Stimulated activated CD4-positive, alpha-beta T cell treated with anti-CD3 and anti-CD28 coated beads, Interleukin-4, amount 100 ng/mL, for 1 hour (primary cell): ENCODE measurements at places on chromosomes 12 and 14.

- no peak for DNase-seq
These were observed 149.0 kb upstream of the PRMT8 start for GRCh38 chr12:3342051-3342450.

GRCh38 chr14:22320362-22320750 is 268.7 kb downstream of the DAD1 start:
- no peak for DNase-seq

- no peak for DNase-seq
These were observed 26.8 kb downstream of the PLBD1 start for GRCh38 chr12:14540801-14541462.

DNA sequence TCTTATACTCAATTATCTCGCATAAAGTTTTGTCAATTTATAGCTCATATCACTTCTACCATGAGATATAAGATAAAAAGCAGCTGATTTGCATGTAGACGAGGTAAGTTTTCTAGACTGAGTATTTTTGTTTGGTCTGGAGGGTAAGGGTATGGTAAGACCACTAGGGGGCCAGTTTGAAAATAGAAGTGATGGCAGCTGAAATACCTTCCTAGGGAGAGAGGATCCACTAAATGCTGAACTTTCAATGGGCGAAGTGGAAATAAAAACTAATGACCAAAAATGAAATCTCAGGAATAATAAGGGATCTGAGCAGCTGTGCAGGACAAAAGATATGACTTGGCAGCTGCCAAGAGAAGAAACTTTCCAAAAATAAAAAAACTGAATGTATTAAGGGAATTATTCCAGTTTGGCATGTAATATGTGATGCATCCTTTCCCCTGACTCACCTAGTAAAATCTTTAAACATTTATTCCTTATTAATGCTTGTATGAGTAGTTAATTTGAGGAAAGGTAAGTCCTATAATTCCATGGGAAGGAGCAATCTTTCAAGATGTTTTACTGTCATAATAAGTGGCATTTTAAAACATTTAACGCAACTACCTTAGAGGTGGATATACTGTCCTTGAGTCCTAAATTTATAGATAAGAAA is 754.5 kb downstream of the C12orf50 start:
- no peak for DNase-seq

DNA sequence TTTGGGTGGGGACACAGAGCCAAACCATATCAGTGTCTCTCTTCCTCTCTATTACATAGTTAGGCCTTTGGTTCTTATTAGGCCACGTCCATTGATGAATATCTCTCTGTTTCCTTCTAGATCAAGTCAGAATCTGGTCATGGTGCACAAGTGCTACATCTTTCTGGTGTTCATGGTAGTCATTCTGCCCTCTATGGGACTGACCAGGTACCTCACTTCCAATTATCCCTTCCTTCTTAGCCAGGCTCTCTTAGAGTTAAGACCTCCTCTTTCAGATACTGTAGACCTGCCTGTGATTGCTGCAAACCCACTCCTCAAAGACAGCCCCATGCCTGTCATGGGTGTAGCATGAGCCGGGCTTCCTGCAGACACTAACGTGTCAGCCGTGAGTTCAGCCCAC is 25.2 kb downstream of the NGB start:
- no peak for DNase-seq

GRCh38 chr12:126191031-126191891 is 1126.0 kb downstream of the AACS start:
- DNase-seq, result no peak

DNA sequence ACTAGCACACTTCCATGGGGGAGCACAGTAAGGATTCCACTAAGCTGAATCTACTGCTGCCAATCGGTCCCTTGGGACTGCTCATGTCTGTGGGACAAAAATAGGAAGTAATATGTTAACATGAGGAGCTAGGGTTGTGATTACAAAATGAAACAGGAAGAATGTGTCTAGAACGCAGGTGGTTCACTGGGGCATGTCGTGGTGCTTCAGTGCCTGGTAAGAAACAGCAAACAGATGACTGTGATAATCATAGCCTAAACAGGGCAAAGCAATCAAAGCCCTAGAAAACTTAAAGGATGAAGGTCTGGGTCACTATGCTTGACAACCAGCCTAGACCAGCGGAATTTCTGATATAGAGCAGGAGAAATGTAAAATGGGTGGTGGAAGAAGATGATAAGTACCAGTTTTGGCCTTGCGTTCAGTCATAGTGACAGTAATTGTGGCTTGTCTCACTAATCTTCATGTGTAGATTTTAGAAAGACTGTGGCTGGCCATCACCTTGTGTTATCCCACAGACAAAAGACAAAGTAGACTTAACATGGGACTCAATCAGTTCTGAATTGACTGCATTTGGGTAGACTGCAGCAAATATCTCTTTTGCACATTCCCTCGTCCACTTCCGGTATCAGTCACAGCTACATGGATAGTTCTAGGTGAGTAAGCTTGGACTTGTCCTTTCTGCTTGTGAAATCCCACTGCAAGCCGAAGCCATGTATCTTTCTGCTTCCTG is 51.4 kb downstream of the WASHC3 start:
- DNase-seq, result no peak

DNA sequence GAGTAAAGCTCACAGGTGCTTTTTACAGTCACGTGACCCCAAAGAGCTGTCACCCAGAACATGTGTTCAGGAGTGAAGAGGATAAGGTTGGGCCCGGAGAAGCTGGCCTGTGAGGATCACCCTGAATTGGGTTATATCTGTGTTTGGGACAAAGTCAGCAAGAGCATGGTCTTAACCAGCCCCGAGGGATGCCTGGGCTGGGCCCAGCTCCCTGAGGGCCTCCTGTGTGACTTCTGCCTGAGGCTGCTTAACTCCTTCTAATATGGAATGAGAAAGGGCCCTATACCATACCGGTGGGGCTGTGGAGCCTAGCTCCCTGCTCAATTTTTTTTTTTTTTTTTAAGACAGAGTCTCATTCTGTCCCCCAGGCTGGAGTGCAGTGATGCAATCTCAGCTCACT is 2.5 kb downstream of the CDCA4 start:
- DNase-seq, result no peak

DNA sequence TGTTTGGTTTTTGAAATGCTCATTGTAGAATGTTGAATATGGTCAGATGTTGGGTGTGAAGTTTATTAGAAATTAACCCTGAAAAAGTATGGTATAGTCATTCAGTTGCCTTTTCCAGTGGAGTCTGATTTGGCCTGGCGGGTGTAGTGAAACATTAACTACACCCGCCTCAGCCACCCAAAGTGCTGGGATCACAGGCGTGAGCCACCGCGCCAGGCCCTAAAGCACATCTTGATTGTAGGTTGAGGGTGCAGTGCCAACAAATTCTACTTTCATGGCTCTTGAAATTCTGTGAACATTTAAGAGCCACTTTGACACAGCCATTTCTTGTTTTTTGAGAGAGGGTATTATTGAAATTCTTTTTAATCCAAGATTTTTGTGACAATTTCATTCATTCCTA is 624.9 kb downstream of the DIO2 start:
- DNase-seq, result no peak

- DNase-seq, result no peak
These were observed 28.0 kb upstream of the LRTM2 start for GRCh38 chr12:1792406-1792805.

DNA sequence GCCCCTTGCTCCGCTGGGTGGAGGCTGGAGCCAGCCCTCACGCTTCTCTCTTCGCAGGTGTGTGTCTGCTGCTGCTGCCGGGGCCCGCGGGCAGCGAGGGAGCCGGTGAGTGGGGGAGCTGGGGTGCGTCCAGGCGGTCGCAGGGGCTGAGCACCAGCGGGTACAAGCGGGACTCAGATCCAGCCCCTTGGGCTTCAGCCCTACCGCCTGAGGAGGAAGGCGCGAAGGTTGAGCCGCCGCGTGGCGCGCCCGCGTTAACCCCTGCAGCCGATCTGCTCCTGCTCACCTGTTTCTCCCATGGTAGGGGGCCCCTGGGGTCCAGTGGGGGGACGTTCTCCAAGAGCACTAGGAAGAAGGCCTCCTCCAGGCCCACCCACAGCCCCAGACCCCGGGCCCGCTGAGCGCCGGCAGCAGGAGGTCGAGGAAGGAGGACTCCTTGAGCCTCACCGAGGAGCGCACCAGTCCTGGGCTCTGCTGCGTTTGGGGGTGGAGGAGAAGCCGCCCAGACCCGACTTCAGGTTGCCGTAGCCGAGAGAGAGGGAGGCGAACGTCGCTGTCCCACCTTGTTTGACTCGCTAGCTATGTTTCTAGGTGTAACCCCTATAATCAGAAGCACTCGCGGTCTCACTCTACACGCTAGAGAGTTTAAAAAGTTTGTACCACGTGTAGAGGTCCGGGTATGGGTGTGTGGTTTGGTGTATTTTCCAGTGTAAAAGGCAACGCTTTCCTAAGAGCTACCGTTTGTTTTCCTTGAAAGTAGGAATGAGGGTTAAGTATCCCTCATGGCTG is 834 bp downstream of the COCH start:
- peak; percentile 5 for DNase-seq

- peak; percentile 22 for DNase-seq
These were observed 22.1 kb downstream of the LGMN start for GRCh38 chr14:92726135-92726932.

DNA sequence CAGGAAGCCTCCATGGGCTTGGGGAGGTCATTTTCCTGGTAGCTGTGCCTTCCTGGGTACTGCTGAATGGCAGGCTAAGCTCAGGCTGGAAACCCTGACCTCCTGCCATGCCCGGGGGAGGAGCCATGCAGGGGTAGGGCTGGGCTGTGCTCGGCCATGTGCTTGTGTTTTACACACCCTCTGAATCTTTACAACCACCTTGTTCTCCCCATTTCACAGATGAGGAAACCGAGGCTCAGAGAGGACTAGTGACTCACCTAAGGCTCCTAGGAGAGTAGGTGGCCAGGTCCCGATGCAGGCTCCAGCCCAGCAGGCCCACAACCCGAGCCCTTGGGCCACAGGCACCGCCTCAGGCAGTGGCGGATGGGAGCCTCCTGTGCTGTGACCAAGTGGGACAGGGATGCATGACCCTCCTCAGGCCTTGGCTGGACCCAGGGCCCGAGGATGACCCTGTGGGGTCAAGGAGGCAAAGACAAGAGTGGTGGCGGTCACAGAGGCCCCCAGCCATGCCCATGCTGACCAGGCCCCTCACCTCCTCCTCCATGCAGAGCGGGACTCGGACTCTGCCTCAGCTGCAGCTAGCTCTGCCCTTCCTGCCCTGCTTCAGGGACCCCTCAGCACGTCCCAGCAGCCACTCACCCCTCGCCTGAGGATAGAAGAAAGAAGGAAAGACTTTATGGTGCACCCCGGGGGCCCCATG is 136.1 kb downstream of the CALM1 start:
- DNase-seq, result no peak

DNA sequence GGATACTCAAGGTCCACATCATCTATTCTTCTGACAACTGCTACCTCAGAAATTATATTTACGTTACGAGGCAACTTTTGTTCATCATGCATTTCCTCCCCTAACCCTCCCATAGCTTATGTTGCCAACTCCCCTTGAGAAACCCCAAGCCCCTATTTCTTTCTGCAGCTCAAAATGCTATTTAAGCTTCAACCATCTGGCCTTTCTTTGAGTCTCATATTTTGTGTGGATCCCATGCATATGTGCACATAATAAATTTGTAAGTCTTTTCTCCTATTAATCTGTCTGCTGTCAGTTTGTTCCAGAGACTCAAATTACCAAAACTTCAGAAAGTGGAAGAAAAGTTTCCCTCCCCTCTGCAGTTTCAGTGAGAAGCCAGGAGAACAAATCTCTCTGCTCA is 444.1 kb downstream of the TRHDE start:
- no peak for DNase-seq

- DNase-seq, result no peak
These were observed 149.6 kb upstream of the DYRK2 start for GRCh38 chr12:67498991-67499390.

GRCh38 chr12:131210506-131211339 is 257.0 kb downstream of the ADGRD1 start:
- DNase-seq, result no peak

GRCh38 chr14:105087308-105087962 is 22.2 kb upstream of the GPR132 start:
- DNase-seq, result no peak

DNA sequence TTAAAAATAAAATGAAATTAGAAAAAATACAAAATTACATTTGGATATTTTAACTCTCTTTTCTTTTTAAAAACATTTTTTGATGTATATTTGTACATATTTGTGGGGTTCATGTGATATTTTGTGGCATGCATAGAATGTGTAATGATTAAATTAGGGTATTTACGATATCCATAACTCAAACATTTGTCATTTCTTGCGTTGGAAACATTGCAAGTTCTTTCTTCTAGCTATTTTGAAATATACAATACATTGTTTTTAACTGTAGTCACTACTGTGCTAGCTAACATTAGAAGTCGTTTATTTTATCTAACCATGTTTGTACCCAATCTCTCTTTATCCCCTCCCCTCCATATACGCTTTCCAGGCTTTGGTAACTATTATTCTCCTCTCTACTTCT is 13.9 kb upstream of the EIF2S3B start:
- no peak for DNase-seq

GRCh38 chr12:46373301-46374296 is 1.0 kb upstream of the SLC38A2 start:
- peak; percentile 35 for DNase-seq

DNA sequence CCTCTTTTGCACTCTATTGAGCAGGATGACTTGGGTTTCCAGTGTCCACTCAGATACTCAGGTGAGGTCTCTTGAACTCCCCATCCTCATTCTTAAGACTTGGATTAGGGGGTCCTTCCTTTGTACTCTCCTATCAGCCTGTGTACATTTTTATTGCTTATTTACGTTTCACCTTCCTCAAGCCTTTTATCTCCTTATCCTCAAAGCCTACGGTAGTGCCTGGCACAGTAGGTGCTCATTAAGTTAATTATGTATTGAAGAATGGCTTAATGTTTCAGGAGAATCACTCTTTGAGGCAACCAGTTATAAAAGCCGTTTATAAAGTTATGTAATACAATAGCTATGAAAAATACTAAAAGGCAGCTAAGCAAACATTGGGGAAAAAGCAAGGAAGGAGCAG is 315.7 kb downstream of the NPAS3 start:
- DNase-seq, result no peak

GRCh38 chr12:89251342-89252271 is 100.7 kb downstream of the DUSP6 start:
- DNase-seq, result no peak

DNA sequence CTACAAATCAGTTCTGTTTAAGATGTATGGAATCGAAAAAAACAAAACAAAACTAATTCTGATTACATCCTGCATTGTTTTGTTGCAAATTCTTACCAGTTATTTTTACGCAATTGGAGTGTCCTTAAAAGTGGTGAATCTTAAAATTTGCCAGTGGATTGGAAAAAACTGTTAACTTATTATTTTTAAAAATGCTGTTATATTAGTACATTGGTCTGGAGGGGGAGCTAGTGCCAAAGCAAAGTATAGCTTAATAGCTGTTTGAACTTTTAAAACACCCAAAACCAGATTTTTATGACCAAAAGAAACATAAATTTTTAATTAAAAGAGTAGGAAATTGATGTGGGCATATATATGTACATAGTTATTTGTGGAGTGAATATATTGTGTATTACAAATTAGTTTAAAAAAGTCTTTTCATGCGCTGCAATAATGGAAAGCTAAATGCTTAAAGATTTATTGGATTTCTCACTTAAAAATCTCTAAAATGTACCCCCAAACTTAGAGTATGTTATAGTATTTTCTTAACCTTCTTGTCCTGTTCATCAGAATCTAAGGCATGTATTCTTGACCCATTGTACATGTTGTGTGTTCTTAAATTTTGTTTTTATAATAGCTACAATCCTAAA is 2.5 kb downstream of the FUT8 start:
- DNase-seq, result no peak

- no peak for DNase-seq
These were observed 71.1 kb downstream of the RASSF3 start for GRCh38 chr12:64681200-64682052.

GRCh38 chr12:52181746-52182145 is 10.1 kb downstream of the KRT80 start:
- DNase-seq, result no peak
